GM12865 (cell line): ENCODE measurements at places on chromosomes 3 and 15.
A peak's percentile ranks its signal among the peaks of the same experiment; 100 is the strongest.

DNA sequence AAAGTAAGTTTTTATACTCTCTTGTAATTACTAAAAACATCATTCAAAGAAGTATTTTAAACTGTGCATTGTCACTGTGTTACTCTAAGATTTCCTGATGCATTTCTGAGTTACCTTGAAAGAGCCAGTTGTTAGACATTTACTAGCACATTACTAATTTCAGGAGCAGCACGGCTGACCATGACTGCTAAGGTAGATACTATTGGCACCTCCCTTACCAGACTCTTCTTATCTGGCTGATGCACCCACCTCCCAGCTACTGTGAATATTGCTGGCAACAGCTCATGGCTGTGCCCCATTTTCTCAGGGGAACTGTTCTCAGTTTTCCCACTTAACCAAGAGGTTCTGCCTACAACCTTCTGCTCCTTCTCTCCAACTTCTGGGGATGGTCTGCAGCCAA lies 29.4 kb downstream of the COL6A5 start:
- DNase-seq, result no peak

DNA sequence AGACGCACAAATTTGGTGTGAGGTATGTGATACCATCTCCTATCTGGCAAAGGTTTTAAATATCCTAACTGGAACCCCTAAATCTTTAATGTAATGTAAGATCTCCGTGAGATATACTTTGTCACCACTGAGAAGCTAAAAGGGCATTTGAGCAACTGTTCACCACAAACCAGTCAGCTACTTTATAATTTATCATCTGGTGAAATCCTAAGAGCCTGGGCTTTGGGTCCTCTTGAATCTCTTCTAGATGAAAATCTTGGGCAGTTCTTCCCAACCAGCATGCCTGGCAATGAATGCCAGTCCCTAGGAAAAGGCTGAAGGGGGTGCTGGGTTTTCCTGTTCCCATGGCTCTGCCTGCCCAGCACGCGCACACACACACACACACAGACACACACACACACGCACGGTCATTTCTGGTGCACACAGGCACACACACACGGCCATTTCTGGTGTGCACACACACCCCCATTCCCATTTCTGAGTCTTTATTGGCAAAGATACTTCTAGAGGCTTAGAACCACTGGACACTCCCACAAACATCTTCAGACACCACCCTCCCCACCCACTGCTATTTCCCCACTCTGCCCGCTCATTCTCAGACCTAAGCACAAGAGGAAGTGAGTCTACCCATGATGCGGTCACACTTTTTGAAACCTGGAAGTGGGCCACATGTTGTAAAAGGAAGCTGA lies 72.6 kb downstream of the MYO1E start:
- peak; percentile 97 for DNase-seq

DNA sequence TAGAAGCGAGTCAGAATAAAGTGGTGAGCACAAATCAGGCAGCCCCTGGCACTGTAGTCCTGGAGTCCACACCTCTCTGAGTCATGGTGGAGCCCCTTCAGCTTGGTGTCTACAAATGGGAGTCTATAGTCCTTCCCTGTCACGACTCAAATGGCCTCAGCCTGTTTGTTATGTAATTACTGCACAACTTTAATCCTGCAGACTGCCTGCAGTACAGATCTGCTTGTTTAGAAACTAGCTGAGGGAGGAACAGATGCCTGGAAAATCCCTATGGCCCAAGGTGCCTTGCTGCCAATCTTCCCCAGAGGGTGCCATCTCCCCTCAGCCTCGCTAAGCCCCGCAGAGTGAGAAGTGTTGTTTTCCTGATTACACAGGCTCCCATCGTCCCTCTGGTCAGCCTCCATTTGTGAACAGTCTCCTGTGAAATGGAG lies 3.9 kb upstream of the CXCR6 start:
- DNase-seq, result peak; percentile 18

DNA sequence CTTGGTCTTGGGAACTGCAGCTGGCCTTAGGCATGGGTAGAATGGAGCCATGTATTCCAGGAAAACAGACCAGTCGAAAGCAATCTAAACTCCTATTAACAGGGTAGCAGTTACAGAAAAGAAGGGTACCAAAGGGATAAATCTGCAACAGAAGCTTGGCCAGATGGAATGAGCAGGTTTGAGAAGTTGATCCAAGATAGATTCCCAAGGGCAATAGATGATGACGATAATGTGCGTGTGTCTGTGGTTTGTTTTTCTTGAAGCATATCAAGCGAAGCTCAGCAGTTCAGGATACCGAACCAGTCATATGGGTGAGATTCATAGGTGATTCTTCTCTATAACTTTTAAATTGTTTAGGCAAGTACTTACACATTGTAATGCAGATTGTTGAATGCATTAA lies 203.8 kb upstream of the SEMA6D start:
- DNase-seq, result no peak

GRCh38 chr15:62928242-62928999 lies 114.1 kb upstream of the TPM1 start:
- no peak for DNase-seq

DNA sequence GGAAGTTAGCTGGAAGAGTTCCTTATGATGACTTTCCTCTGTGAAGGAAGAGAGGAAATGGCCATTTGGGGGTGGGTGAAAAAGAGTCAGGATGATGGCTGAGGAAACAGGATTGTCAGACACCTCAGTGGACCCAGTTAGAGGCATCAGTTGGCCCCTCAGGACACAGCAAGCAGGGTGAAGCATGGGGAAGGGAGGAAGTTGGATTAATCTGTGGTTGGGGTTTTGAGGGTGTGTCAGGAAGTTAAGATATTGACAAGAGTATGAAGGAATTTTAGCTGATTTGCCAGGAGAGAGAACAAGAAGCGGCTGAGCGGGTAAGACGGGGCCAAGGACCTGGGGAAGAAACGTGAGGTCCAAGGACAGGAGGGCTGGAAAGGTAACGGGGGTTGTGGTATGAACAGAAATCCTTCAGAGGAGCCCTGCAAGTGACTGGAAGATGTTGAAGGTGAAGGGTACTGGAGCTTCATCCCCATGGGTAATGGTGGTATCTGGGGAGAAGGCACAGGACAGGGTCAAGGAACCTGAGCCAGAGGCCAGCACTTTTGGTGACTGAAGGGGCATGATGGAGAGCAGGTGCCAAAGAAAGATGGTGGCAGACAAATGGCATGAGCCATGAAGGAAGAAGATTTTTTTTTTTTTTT lies 2.7 kb downstream of the UQCC5 start:
- no peak for DNase-seq

- peak; percentile 70 for DNase-seq
Observed at GRCh38 chr15:66603301-66604179, 37.7 kb upstream of the LCTL start.

DNA sequence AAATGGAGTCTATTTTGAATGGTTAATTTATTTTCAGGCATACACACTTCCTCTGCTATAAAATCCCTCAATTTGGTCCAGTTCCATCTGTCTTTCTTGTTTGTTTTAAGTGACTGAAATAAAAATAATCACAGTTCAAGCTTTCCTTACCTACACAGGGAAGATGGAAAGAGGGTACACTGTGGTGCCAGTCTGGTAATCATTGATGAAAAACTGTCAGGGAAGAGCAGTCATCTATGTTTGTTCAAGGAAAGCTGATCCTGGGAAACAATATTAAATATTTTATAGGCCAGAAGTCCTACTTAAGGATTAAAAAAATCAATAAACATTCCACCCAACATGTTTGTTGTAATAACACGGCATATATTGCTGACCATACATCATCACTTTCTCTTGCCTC lies 115.2 kb upstream of the KCNMB2 start:
- DNase-seq, result no peak

GRCh38 chr3:197317250-197317963 lies 19.0 kb upstream of the DLG1 start:
- DNase-seq, result no peak

DNA sequence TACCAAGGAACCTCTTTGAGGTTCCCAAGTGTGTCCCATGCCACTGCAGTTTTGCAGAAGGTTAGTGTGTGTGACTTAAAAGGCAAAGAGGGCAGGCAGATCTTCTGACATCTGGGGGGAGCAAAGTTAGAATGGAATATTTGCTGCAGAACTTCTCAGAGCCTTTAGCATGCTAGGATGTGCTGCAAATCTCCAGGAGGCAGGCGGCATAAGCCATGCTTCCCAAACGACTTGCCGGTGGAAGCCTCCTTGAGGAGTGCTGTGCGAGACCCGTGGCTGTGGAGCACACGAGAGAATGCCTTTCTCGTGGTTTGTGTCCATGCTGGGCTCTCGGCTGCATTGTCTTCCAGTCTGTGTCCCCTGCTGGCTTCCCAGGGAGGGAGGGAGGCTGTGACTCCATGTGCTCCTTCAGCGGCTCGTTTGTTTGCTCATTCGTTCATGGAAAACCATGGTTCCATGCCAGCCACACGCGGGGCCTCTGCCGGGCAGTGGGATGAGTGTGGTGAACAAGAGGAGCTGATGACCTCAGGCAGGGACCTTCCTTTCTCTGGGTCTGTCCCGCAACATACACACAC lies 13.8 kb downstream of the HDAC11 start:
- DNase-seq, result no peak

- DNase-seq, result no peak
Observed at GRCh38 chr3:177833332-177833731, 636.0 kb upstream of the TBL1XR1 start.

- DNase-seq, result no peak
Observed at GRCh38 chr3:126965526-126966080, 17.3 kb upstream of the PLXNA1 start.

GRCh38 chr15:64045774-64046420 lies 388 bp downstream of the DAPK2 start:
- DNase-seq, result peak; percentile 27

GRCh38 chr15:67420137-67420536 lies 100.8 kb upstream of the C15orf61 start:
- DNase-seq, result no peak

DNA sequence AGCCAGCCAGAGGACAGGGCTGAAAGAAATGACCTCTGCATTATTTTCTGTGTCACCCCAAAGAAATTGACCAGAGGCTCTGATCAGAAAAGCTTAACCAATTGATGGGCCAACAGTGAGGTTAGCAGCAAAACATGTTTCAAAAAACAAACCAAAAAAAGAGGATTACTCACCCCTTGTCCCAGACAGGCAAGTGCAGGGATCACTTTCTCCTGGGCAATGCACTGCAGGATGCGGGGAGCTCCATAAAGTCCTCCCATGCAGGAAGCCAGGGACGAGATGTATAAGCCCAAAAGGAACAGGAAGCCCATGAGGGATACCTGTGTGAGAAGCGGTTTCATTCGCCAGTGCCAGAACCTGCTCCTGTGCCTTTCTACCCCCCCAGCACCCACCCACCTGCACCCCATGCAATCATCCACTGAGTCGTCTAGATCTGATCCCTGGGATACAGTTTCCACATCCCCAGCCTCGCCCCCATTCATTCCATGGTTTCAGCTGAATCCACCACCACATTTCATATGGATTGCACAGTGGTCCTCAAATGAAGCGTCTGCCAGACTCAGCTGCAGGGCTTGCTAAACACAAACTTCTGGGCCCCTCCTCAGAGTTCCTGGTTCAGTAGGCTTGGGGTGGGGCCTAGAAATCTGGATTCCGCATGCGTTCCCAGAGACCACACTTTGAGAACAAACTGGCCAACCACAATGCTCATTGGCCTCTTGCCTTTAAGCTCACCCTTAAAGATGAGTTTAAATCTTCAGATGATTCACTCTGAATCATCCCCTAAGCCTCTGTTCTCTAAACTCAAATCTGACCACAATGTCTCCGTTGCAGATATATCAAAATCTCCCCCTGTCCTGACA lies 54.4 kb upstream of the HEG1 start:
- peak; percentile 74 for DNase-seq

- peak; percentile 77 for DNase-seq
Observed at GRCh38 chr3:18423401-18424212, 1.5 kb downstream of the SATB1 start.

GRCh38 chr3:178522200-178523052 lies 13.8 kb upstream of the KCNMB2 start:
- no peak for DNase-seq

DNA sequence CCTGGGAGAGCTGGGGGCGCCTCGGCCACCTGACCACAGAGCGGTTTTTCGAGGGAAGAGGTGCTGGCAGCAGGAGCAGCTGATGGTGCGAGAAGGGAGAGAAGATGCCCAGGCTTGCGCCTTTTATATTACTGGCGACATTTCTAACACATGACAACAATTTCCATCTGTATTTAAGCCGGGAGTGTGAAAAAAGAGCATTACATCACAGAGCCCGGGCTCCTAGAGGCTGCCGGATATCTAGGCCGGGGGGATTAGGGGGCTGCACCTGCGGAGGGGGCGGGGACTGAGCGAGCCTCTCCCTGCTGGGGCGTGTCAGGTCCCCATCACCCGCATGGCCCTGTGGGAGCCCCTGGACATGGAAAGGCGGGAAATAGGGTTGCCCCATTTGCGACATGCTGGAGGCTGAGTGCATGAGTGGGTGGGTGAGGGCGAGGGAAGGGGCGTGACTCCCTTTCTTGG lies 440.7 kb downstream of the MAGI1 start:
- DNase-seq, result no peak

DNA sequence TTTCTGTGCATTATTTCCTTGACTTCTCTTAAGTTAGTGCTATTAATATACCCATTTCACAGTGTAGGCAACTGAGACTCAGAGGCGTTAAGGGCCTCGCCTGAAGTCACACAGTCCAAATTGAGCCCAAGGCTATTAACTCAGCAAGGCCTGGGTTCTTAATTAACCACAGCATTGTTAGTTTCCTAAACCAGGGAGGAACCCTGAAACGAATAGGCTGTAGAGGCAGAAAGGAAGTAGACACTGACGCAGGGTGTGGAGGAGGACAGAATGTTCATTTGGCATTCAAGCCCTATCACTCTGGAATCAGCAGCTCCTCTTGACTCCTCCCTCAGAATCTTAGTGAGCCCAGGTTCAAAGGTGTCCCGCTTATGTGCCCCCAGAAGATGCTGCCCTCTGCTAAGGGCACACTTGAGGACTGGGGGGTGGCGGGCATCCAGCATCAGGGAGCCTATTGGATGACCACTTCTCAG lies 13.9 kb downstream of the ARHGEF3 start:
- DNase-seq, result no peak

DNA sequence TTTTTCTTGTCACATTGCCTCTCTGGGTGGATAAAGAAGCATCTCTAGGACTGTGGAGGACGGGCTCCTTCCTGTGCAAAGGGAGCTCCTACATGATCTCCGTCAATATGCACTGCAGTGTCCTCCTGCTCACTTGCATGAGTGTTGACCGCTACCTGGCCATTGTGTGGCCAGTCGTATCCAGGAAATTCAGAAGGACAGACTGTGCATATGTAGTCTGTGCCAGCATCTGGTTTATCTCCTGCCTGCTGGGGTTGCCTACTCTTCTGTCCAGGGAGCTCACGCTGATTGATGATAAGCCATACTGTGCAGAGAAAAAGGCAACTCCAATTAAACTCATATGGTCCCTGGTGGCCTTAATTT lies 478 bp downstream of the GPR15 start:
- DNase-seq, result peak; percentile 75

- DNase-seq, result no peak
Observed at GRCh38 chr3:186418671-186419145, 56.7 kb upstream of the DGKG start.
